ENCODE measurements at places on chromosomes 12 and 14.

GRCh38 chr12:25254271-25254880 lies 3.6 kb upstream of the KRAS start:
- DNase-seq: no peak

- DNase-seq: no peak
Observed at GRCh38 chr12:13198876-13199275, 2.4 kb downstream of the EMP1 start.

DNA sequence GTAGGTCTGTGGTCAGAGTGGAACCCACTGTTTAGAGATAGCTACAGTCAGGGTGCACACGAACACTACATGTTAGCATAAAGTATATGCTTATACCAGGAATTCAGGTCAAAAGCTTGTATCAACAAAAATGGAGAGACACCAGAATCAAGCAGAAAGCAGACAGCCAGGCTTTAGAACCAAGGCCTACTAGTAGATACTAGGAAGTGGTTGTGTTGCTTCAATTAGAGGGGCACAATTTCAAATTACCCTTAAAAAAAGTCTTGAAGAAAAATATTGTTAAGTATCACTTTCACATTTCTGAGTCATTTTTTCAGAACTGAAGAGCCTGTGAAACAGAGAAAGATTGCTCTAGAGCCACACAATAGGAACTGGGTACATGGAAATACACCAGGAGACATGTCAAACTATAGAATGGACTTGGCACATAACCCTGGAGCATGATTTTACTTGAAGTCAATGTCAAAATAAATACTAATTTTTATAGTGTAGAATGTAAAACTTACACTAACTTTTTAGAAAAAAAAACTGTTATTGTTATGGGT lies 41.6 kb downstream of the LRRC9 start:
- no peak for DNase-seq

GRCh38 chr12:110007881-110008280 lies 8.7 kb downstream of the ANKRD13A start:
- no peak for DNase-seq

DNA sequence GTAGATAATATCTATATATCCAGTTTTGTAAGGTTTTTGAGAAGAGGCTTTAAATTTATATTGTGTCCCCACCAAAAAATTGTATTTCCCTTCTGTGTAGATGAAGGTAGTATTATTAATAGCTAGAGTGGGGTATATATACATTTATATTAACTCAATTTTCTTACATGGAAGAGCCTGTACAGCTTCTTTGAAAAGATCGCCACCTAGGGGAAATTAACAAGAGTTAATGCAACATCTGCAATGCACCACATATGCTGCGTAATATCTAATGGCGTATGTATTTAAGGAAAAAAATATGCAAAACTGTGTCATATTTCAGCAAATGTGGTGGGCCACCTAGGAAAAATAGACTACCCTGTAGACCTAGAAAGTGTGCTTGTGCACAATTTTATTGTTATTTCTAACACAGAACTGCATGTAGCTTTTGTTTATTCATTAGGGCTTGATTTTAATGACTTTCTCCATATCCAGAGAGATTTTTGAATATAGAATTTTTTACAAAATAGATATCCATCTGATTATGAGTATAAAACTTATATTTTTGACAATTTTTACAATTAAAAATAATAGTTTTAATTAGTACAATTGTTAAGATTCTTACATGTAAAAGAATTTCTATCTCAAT lies 14.0 kb downstream of the CCER1 start:
- no peak for DNase-seq

DNA sequence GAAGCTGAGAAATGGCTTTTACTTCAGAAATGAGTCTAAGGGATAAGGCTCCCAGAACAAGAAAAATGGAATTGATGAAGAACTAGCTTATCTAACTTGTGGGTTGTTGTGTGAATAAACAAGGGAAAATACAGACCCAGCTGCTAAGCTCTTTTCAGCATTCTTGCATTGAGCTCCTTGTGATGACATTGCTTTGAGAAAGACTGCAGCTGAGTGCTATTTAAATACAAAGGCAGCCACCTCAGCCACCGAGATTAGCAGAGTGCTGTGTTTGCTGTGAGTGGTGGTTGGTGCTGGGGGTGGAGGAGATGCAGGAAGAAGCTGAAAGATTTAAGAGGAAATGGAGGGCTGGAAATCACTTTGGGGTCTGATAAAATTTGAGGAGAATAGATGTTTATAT lies 396.0 kb upstream of the PRICKLE1 start:
- DNase-seq: no peak

DNA sequence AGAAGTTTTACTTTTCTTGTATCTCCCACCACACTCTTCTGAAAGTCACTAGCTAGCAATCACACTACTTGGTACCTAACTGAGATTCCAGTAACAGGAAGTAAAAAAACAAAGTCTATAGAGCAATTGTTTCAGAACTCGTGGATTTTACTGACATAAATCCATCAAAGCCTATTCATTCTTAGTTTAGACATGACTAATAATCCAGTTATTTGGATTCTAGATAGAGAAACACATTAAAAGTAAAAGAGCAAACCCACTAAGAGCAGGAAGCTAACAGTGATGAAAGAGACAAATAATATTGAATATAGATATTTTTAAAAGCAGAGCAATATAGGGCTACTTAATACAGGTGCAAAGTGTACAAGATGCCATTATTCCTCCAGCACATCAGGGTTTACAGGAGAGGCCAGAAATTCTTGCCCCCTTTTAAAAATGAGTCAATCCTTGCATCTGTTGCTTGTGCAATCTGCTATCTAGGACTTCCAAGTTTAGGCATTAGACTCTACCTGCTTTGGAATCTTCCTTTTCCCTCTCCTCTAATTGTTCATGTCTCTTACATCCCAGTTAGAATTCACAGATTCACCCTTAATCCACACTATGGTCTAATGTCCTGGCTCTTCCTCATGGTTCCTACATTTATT lies 6.0 kb downstream of the HEATR5A start:
- DNase-seq: no peak

- DNase-seq: no peak
Observed at GRCh38 chr12:6382982-6383381, 980 bp upstream of the LTBR start.

Measured in activated CD8-positive, alpha-beta memory T cell treated with anti-CD3 and anti-CD28 coated beads, Interleukin-2, amount 50 U/mL, for 4 hours (primary cell).